Progenitor cell of endocrine pancreas (in vitro differentiated cells): ENCODE measurements at places on chromosomes 12 and 14.

GRCh38 chr14:65476273-65476941 lies 63.9 kb downstream of the FUT8 start:
- DNase-seq: no peak

GRCh38 chr14:93970585-93970964 lies 5.8 kb downstream of the ASB2 start:
- DNase-seq: no peak

GRCh38 chr12:124938108-124938507 lies 23.7 kb upstream of the UBC start:
- no peak for DNase-seq

GRCh38 chr14:70700955-70701585 lies 59.4 kb downstream of the TTC9 start:
- DNase-seq: no peak
